ENCODE measurements at places on chromosomes 1 and 21.

DNA sequence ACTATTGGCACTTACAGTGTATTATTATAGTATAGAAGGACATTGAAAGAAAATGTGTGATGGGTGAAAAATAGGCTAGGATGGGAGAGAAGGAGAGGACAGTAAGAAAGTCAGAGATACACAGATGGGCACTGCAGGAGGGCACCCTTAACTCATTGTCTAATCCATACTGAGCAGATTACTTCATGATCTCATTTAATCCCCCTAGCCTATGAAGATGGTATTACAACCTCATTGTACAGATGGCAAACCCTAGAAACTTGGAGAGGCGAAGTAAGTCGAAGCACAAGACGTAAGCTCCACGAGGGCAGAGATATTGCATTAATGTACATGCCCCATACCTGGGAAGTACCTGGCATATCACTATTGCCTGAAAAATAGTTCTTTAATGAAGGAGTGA is 346.9 kb upstream of the DAB1 start:
- no peak for DNase-seq

- DNase-seq, result no peak
These were observed 28.6 kb upstream of the IFNGR2 start for GRCh38 chr21:33374450-33375096.

DNA sequence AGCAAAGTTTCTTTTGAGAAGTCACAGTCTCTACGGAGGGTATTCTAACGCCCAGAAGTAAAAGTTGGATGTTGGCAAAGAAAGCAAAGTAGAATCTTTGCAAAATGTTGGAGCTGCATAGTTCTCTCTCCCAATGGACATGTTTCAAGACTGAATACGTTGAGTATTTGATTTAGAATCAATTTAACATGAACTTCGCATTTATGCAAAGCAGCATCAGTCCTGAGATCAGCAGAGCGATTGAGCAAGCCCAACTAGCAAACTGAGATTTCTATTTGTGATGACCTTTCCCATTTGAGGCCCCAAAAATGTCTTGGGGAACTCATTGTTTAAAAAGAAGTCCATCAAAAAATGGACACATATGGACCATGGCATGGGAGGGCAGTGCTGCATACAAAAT is 8.0 kb downstream of the RUNX1 start:
- DNase-seq, result no peak

DNA sequence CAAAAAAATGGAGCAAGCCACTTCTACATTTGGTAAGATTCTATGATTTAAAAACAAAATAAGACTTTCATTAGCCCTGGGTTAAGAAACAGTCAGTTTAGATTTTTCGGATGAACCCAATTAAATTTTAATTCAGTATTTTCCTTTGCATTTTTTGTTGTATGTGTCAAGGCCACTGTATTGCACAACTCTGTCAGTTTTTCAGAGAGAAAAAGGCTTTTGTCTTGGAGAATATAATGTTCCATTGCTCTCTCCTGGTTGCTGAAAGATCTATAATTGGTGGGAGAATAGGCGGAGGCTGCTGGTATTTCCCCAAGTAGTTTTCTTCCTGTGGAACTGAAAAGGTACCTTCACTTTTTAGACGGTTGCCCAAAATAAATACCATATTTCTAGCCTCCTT is 84.6 kb downstream of the NEGR1 start:
- no peak for DNase-seq

DNA sequence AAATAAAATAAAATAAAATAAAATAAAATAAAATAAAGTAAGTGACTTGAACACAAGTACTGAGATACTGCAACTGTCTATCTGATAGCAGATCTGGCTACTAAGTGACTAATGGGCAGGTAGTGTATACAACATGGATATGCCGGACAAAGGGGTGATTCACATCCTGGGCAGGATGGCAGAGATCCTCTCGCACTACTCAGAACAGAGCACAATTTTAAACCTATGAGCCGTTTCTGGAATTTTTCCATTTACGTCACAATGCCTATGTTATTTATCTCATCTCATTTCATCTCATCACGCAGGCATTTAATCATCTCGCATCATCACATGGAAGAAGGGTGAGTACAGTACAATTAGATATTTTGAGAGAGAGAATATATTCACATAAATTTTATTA is 233.3 kb upstream of the COA6 start:
- no peak for DNase-seq

- DNase-seq, result peak; percentile 26
These were observed 636 bp downstream of the VAMP4 start for GRCh38 chr1:171740987-171741871.

- no peak for DNase-seq
These were observed 355.8 kb upstream of the PTBP2 start for GRCh38 chr1:96365596-96366390.

- no peak for DNase-seq
These were observed 79.9 kb downstream of the CD247 start for GRCh38 chr1:167438171-167439138.

DNA sequence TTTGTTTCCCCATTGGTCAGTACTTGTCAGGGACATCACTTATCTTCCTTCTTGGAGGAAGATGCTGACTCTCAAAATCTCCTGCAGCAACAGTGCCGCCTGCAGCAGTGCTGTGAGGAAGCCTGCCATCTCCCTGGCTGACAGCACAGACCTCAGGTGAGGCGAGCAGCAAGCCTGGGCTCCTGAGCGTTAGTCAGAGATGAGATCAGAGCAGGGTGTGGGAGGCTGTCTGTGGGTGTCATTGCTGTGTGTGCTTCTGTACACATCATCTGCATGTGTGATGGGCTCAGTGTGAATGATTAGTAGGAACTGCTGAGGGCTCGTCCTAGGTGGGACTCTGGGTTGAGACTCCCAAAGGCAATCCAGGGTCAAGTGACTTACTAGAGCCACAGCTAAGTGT is 6.1 kb downstream of the STRIP1 start:
- no peak for DNase-seq

DNA sequence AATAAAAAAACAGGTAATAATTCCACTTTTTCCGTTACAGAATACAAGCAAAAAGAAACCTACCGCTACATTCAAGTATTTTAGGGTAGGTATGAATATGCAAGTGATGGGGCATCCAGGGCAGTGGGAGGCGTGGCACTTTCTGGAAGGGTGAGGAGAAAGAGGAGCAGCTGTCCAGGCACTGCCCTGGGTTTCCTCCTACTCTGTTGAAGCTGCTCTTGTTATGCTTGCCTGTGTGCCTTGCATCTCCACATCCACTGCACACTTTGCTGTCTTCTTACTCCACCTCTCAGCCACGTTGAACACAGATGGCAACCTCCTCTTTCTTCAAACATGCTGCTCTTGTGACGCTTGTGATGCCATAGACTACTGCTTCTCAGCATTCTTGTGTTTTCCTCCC is 83.2 kb downstream of the RPE65 start:
- no peak for DNase-seq

- peak; percentile 70 for DNase-seq
These were observed 26.4 kb upstream of the KAZN start for GRCh38 chr1:14571810-14572767.

DNA sequence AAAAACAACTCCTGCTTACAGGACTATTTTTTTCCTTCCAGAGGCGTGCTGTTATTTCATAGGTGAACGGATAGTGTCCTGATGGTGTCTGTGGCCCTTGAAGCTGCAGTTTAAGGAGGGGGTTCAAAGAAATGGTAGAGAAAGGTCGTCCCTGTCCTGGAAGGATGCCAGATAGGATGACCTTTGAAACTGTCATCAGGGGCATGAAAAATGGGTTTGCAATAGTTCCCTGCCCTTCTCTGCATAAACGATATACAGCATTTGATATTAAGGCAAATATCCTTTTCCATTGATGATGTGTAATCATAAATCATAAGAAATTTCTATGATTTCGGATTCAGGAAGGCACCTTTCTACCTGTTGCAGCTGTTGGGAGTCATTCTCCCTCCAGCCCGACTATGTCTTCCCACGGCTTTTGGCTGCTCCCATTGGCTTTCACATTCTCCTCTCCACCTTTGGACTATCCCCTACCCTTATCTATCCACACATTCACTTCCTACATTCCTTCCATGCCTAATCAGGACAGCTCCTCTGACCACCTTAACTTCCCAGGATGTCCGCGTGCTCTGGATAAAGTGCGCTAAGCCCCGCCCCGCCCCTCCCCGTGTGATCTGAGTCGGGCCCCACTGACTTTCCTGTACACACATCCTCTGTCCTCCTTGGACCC is 209.8 kb downstream of the DISC1 start:
- DNase-seq, result peak; percentile 30

DNA sequence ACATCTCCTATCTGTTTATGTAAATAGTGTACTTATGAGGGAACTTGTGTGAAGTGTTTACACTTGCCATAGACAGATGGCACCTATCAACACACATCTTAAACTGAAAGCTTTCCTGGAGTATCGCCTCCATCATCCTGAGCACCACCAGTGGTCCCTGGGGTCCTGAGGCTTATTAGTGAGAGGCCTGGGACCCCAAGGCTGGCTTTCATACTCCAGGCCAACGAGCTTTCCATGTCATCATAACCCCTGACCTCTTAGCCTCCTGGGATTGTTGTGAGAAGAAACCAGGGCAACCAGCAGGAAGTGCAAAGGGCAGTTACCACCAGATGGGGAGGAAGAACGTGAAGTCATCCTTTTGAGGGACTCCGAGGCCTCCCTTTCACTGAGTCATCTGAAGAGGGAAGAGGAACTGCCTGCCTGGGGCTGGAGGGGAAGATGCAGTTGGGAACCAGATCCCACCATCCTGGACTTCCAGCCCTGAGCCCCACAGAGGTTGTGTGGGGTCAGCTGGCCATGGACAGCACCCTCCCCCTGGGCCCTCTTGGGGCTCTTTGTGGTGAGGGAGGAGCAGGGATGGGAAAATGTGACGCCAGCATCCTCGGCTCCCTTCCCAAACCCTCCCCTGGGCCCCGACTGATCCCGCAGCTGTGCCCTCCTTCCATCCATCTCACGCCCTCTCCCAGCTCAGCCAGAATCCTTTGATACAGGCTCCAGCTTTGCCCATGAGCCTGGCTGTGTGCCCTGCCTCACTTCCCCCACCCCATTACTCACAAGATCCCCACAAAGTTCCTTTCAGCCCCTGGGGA is 5.8 kb downstream of the INKA2 start:
- DNase-seq, result no peak

DNA sequence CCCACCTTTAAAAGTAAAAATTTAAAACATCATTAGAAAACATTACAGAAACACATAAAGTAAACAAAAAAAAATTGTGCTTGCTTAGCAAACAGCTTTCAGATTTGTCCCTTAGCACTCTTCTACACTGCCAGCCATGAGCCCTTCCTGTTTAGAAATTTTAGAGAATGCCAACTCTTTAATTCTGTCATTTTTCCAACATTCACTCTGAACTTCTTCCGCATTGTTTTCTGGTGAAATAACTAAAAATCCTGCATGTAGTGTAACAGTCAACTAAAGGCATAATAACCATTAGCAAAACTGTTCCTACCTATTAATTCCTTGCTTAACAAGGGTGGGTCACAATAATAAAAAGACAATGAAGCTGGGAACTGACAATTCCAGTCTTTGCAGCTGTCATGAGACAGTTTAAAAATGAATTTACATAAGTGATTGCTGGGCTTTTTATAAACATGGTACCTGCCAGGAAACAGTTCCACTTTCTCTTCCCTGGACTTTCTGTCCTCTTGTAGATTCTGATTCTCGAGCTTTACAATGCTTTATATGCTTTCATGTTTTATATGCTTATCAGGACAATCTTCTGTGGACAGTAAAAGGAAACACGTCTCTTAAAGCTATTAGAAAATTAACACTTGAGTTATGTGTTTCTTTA is 19.0 kb downstream of the GNG12 start:
- DNase-seq, result no peak

- DNase-seq, result no peak
These were observed 9.7 kb downstream of the IFI6 start for GRCh38 chr1:27662261-27662660.

- no peak for DNase-seq
These were observed 30.6 kb upstream of the MCOLN3 start for GRCh38 chr1:85078903-85079302.

GRCh38 chr1:29961293-29962059 is 725.2 kb downstream of the PTPRU start:
- DNase-seq, result no peak

DNA sequence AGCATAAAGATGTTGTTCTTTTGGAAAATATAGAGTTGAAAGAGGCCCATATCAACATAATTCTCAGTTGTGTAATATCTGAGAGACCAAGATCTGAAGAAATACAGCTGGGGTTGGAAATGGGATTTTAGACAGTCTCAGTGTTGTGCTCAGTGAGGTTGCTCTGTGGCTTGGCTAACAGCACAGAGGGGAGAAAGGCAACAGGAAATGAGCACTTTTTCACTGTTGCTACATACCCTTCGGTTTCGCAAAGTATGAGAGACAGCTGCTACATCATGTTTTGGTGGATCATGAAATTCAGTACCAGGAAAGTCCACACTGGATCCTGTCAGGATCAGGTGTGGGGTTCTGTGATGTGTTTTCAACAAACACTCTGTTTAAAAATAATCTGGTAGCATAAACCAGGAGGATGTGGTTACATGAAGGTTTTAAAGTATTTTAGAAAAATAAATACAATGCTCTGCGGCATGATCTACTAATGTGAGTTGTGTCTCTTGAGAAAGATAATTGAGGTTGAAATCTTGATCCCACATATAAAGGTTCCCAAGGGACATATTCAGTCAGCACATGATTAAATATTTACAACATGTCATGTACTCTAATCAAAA is 7.0 kb upstream of the GPR88 start:
- no peak for DNase-seq

- no peak for DNase-seq
These were observed 14.0 kb upstream of the DISC1 start for GRCh38 chr1:231612393-231613089.

DNA sequence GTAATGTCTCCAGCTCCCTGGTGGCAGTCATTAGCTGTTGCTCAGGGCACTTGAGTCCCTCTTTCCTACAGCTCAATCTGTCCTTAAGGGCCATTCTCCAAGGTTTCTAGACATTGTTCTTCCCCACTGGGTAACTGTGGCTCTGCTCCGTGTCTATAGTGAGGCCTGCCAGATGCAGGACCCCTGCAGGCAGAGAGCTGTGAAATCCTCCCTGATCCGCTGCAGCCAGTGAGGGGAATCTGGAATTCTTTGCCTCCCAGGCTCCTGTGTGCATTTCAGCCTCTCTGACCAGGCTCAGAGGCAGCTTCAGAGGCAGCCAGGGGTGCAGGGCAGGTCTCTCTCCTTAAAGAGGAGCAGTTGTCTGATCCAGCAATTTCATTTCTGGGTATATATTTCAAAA is 14.4 kb upstream of the IGSF21 start:
- DNase-seq, result peak; percentile 53

- DNase-seq, result no peak
These were observed 230.2 kb downstream of the PAPPA2 start for GRCh38 chr1:176692988-176693696.
